A549 (cell line): ENCODE measurements at places on chromosomes 2 and 18. TPM values are rescaled to one million over a fixed set of nuclear protein-coding genes. Genes with fewer than 3 reads are reported as not detected.

GTF2A1L gene
- polyA plus RNA-seq: not detected in 3 replicates

GRCh38 chr18:60910534-60910933 is 422.7 kb upstream of the CDH20 start:
- no peak for DNase-seq

CIB4 gene
- 0.30 to 0.76 TPM in 2 of 3 replicates, not detected in the other for polyA plus RNA-seq

IL36RN gene
- polyA plus RNA-seq: not detected in 3 replicates

DNA sequence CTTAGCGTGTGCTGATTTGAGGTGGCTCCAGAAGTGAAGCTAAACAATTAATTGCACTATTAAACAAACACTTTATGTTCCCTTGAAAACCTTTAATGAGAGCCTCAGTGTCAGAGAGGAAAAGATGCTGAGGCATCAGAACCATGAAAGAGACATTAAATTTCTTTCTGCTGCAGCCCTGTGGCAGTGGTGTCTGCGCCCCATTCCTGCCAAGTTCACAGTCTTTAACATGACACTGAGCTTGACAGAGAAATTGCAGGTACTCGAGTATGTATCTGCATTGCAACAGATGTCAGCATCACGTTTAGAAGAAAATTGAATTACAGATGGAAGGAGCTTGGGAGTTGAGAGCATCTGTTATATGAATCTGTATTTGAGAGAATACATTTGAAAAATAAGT is 111.3 kb upstream of the CREB1 start:
- no peak for DNase-seq

DNA sequence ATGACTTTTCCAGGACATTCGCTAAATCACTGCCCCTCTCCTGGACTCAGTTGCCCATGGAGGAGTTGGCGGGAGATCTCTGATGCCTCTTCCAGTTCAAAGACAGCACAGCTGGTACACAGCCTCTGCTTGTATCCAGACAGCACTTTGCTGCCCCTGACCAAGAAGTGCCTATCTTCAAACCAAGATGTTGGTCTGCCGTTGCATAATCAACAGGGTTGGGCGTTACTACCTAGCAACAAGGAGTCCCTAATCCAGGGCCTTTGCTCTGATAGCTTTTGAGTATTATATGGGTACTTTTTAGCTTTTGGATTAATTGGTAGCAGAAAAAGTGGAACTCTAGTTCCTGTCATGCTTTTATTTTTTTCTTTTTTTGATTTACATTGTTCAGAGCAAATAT is 166.6 kb downstream of the FAM210A start:
- no peak for DNase-seq

CCL20 gene
- 0.43 to 1.1 TPM (median 0.45 TPM) in 3 replicates for polyA plus RNA-seq

DNA sequence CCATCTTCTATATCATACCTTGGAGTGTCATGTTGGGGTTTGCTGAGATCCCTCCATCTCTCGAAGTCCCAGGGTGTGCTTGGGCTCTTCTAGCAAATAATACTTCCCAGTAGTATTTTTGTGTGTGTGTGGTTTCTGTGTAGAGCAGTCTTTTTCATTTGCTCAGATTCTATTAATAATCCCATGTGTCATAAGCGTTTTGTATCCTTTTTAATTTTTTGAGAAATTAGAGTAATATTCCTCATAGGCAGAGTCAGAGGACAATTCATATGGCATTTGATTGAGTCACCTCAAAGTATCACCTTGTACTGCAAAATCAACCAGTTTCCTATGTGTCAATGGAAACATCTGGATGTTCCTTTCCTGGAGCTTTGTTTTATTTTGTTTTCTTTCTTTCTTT is 37.4 kb upstream of the PPP1R1C start:
- DNase-seq: no peak

GRCh38 chr18:13382366-13382953 is 163.9 kb downstream of the LDLRAD4 start:
- DNase-seq: no peak

DNA sequence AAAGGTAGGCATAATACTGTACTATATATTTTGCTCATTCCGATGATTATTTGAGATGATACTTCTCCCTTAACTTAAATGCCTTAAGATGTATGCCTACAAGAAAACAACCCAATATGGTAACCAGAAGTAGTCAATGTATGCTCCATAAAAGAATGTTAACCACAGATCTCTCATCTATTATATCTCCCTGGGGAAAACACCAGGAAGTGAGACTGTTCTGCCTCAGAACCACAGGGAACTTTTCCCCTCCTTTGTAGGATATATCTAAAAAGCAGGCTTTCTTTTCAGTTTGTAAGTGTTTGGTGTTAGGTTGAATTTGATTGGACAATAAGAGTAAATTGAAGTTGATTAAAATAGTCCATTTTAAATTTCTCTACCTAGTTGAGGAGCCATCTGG is 1160.5 kb upstream of the NXPH2 start:
- no peak for DNase-seq

DNA sequence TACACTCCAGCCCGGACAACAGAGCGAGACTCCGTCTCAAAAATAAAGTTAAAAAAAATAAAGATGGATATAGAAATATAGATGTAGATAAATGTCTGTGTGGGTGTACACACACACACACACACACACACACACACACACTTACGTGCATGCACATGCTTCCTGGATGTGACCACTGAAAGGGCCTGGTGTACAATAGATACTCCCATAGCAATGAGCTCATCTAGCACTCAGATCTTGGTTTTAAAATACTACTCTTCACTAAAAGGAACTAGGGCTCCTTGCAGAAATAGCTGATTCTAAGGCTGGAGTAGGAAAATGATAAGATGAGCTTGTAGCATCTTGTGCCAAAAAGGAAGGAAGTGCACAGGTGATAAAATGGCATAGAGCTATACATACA is 39.1 kb downstream of the ROCK2 start:
- DNase-seq: no peak

ANO7 gene
- polyA plus RNA-seq: 2.0 to 3.0 TPM (median 2.7 TPM) in 3 replicates

DNA sequence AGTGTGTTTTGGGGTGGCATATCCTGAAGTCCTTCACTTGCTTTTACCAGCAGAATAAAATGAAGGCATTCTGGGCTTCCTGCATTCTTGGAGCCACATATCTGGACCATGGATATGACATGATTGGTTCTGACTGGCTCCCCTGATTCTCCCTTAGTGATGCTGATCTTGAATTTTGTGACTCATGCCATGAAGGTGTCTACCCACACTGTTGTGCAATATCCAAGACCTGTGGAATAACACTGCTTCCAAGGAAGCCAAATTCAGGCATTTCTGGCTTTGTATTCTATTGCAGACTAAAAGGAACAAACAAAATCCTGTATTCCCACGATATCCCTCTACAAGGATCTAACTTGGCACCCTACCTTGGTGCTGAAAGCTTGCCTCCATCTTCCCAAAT is 125.8 kb downstream of the LYPD6B start:
- DNase-seq: no peak

DNA sequence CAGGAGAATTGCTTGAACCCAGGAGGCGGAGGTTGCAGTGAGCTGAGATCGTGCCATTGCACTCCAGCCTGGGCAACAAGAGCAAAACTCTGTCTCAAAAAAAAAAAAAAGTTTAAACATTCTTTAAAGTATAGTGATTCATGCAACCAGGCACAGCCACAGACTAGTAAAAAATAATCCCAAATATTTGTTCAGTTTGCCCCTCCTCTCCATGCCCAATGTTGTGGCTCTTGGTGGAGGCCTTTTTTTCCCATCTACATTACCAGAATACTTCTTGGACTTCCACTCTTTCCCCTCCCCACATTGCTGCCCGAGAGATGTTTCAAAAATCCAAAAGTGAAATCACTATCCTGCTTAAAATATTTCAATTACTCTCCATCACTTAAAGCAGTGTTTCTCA is 5.1 kb upstream of the MALT1 start:
- DNase-seq: no peak

- no peak for DNase-seq
Measured at GRCh38 chr2:15729001-15729400, 137.3 kb downstream of the DDX1 start.

GRCh38 chr2:165634855-165635254 is 159.2 kb downstream of the GALNT3 start:
- no peak for DNase-seq

DNA sequence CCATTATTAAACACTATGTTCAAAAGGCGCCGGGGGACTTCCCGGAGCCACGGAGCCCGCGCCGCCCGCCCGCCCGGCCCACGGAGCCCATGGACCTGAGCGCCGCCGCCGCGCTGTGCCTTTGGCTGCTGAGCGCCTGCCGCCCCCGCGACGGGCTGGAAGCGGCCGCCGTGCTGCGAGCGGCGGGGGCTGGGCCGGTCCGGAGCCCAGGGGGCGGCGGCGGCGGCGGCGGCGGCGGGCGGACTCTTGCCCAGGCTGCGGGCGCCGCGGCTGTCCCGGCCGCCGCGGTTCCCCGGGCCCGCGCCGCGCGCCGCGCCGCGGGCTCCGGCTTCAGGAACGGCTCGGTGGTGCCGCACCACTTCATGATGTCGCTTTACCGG is 197 bp downstream of the GDF7 start:
- DNase-seq: no peak

FBXO36 gene
- 2.0 to 2.1 TPM (median 2.0 TPM) in 3 replicates for polyA plus RNA-seq

FZD7 gene
- polyA plus RNA-seq: 4.9 to 7.1 TPM (median 6.7 TPM) in 3 replicates

DNA sequence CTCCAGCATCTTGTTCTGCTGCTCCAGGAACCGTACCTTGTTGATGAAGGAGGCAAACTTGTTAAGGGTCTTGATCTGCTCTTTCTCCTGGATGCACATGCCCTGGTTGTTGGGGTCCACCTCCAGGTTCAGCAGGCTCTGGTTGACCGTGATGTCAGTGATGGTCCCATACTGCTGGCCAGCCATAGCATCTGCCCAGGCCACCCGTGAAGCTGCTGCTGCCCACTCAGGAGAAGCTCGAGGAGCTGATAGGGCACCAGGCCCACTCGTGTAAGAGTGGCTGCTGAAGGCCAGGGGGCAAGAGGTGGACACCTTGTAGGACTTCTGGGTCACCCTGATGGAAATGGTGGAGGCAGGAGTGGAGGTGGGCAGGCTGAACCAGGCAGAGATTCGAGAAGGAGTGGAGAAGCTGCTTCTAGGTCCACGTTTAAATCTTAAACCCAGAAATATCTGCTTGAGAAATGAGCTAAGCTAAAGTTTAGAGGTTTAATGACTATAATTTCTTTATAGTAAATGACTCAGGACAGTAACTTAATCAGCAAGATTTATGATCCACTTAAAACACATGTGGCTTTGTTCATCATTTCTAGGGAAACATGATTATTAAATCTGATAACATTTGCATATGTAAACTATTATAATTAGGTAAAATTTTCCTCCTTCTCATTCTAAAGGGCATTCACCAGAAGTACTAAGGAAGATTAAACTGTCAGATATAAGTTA is 358.7 kb upstream of the SETBP1 start:
- no peak for DNase-seq

DNA sequence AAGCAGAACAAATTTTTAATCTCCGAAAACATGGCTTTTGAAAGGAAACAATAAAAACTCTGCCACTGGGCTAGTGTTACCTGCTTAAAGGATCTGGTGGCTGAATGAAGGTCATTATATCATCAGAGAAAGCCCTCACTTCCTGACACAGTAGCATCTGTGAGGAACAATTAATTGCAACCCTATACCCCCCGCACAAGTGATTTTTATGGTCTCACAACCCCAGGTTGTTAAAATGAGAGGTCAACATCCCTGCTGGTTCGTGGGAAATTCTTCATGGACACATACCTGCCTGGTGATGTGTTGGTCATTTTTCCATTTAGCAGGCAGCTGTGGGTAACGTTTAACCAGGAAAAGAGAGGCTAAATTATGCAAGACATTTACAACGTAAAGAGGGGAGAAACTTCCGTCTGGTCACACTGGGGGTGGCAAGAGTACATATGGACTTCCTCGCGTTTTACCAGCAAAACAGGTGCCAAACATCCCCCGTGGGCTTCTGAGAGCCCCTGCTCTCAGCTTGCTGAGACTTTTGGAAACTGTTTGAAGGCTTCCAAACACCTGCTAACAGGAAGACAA is 29.2 kb downstream of the NIFK start:
- peak; percentile 71 for DNase-seq

DNA sequence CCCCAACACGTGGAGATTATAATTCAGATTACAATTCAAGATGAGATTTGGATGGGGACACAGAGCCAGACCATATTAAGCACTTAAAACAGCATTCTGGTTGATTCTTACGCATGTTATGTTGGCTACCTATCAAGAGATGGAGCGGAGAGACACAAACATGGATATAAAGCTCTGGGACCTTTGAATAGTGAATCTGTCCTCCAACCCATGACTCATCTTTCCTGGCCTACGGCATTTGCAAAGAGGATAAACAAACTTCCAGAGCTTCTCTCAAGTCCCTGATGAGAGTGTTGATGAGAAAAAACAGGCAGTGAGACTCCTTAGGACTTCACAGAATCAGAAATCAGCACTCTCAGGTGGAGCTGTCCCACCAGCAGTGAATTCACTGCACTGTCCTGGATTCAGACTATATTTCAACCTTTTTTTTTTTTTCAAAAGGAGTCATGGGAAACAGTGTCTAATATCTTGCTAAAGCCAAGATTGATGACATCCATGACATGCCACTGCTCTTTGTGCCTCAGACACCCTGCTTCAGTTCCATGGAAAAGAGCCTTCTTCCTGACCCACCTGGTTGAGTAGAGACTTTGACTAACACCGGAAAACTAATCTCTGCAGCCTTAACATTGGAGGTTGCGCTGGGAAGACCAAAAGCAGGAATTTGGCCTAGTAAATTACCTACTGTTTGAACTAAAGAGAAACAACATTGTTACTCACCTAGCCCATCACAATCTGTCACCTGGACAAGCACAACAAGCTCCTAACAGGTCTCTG is 62.1 kb upstream of the NPAS2 start:
- peak; percentile 72 for DNase-seq

DNA sequence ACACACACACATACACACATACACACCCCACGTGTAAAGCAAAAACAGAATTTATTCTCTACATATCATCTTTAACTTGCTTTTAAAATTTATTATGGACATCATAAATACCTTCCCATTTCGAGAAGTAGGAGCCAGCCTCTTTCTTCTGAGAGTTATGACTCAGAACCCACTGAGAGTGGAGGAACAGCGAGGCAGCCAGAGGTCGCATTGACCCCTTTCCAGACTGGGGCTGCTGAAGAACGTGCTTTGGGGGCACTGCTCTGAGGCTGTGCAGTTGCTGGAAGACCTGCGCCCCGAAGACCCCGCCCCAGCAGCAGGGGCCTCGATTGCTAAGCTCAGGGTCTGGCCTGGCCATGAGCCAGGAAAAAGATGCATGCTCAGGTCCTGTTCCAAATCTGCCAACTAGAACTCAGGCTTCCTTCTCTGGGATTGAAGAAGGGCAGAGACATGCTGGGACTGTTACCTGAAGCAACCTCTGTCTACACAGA is 133.8 kb upstream of the TWIST2 start:
- DNase-seq: no peak

DNA sequence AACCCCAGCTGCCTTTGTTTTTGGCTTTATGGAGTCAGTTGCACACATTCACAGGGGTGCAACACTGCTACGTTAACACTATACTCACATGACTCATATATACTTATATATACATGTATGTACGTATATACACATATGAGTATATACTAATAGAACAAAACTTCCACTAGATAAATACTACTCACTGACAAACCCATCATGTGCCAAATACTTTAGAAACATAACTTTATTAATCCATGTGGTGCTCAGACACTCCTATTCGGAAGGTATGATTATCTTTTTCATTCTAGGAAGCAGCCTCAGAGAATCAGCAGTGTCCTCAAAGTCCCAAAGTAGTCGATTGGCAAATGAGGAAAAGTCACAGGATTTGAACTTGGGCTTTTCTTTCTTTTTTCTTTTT is 7.9 kb downstream of the PMAIP1 start:
- DNase-seq: no peak
